Activated CD8-positive, alpha-beta memory T cell treated with anti-CD3 and anti-CD28 coated beads, Interleukin-2, amount 50 U/mL, for 4 hours (primary cell): ENCODE measurements at places on chromosomes 6 and 20.

GRCh38 chr20:56513161-56514150 is 11.1 kb upstream of the FAM209A start:
- DNase-seq, result no peak

DNA sequence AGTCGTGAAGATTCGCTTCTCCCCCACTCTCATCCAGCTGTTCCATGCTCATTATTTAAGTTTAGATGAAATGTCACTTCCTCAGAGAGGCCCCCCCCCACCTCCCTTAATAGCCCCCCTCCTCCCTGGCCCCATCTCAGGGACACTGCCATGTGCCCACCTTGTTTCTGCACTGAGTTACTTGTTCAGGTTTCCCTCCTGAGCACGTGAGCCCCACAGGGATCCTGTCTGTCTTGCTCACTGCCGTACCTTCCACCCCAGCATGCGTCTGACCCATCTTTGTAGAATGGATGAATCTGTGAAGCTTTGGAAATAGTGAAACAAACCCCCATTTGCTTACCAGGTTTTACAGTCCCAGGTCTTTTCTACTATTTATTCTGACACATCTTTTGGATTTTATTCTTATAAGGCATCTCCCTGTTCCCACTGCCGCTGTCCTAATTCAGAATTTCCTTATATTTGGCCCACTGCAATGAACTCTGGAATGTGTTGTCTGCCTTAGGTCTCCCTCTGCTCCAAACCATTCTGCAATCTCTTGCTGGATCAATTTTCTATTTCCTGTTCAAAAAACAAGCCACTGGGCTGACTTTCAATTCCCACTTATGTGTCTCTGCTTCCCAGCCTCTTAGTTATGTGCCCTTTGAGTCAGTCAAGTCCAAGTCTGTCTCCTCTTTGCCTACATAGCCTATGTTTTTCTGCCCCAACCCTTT is 136.5 kb upstream of the ECI2 start:
- no peak for DNase-seq

GRCh38 chr20:24780674-24781417 is 168.2 kb upstream of the CST7 start:
- DNase-seq, result no peak

DNA sequence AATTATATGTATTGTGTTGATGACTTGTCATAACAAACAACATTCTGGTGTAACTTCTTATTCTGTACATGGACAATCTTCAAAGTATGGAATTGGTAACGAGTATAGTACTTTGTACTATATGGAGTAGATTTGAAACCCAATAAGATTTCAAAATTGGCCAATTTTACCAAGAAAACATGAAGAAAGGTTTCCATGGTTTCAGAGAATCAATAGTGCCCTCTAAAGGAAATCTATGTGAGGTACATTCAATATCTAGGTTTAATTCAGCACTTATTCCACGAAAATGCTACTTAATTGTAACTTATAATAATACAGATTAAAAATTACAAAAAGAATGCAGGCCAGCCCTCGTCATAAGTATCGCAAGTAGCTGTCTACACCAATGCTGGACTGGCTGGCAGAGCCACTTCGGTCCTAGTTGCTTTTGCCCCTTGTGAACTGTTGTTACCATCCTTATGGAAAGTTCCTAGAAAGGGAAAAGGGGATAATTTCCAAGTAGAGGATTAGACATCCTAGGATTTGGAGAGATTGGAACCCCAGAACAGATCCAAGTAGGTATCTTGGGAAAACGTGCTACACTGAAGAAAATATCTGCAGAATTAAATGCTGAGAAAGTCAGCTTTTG is 70.9 kb downstream of the LCA5 start:
- no peak for DNase-seq

DNA sequence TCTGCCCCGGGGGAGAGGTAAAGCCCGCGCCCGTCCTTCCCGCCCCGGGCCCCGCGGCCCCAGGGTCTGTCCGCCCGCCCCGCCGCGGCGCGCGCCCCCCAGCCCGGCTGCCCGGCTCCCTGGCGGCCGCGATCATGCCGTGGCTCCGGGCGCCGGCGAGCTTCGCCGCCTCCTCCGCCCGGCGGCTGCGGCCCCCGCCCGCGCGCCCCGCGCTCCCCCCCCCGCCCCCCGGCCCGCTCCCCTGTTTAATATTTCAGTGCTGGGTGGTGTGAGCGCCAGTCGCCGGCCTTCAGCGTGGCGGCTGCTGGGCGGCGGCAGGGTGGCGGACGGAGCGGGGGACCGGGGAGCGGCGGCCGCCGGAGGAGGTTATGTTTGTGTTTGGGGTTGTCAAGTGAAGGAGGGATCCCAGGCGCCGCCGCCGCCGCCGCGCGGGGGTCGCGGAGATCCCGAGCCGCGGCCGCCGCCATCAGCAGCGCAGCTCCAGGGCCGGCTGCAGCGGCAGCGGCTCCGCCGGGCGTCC is at the start of gene HIVEP1:
HIVEP1 (plus strand) TSS at position 275 of the 520 bp plus-strand sequence. CDS start 3,317 bp downstream, outside the sequence.
- DNase-seq, result no peak

DNA sequence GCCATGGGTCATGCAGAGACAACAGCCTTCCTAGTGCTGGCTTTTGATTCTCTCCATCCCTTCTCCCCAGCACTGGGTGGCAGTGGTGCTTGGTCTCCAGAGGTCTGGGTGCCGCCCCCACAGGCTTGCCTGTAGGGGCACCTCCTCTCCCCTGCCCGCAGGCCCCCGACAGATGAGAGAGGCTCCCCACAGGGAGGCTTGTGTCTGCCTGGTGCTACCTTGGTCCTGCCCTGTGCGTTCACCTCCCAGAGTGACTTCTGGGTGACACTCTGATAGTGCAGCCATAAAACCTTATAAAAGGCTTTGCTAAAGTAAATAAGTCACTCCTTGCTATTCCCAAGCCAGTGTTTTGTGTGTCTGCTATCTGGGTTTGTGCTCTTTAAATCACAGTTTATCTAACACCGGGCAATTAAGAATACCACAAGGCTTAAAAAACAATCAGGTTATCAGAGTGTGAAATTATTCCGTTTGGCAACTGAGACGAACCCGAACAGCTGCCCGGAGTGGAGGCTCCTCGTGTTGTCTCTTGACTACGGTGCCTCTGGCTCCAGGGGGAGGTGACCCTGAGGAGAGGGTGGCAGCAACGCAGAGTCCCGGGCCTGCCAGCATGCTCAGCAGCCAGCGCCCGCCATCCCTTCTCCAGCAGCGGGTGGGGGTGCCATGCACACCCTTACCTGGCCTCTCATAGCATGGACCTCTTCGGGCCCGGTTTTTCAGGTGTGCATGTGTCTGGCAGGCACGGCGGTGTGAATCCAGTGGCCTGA is 5.4 kb upstream of the C20orf204 start:
- DNase-seq, result no peak

- DNase-seq, result no peak
Measured at GRCh38 chr6:39980839-39981580, 46.7 kb upstream of the MOCS1 start.

GRCh38 chr6:122869437-122870024 is 80.5 kb downstream of the SMPDL3A start:
- DNase-seq, result no peak

- no peak for DNase-seq
Measured at GRCh38 chr20:44993343-44993742, 27.0 kb downstream of the STK4 start.

DNA sequence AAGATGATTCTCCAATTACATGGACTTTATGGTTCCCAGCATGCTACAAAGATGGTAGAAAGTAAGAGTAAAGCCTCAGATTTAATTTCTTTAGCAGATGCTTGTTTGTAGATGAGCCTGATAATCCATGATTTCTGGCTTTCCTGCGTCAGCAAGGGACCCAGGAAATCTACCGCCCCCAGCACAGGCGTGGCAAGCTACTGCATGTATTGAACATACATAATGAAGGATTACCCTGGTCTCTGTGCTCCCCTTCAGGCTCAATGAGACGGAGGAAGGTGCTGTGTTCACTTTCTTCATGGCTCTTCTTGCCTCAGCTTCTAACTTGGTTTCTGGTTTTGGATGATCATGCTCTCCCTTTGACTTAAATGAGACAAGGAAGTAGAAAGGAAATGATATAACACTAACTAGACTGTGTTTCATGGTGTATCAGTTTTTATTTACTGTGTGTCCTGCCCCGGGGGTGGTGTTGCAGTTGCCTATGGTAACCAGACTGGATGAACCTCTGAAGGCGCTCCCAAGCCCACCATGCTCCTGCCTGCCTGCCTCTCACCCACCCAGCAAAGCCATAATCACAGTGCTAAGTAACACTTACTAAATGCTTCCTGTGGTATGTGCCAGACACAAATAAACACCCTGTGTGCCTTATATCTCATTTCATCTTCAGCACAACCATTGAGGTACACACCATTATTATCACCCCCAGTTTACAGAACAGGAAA is 17.9 kb downstream of the GCM1 start:
- DNase-seq, result no peak

DNA sequence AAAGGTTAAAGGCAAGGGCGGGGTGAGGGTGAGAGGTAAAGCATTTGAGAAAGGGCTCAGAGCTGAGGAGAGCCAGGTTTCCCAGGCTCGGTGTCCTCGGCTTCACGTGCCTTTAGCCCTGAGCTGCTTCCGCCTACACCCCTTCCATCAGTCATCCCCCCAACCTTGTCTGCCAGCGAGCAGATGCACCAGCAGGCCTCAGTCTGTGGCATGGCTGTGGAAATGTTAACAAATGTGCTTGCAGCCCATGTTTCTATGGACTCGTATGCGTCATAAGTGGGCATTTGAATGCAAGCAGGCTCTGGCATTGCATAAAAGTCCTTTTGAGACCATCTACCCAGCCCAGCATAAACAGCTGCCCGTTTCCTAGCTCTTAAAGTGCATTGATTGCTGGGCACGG is 88.8 kb downstream of the SYNJ2 start:
- DNase-seq, result no peak

- no peak for DNase-seq
Measured at GRCh38 chr6:144360401-144360800, 75.3 kb downstream of the UTRN start.

DNA sequence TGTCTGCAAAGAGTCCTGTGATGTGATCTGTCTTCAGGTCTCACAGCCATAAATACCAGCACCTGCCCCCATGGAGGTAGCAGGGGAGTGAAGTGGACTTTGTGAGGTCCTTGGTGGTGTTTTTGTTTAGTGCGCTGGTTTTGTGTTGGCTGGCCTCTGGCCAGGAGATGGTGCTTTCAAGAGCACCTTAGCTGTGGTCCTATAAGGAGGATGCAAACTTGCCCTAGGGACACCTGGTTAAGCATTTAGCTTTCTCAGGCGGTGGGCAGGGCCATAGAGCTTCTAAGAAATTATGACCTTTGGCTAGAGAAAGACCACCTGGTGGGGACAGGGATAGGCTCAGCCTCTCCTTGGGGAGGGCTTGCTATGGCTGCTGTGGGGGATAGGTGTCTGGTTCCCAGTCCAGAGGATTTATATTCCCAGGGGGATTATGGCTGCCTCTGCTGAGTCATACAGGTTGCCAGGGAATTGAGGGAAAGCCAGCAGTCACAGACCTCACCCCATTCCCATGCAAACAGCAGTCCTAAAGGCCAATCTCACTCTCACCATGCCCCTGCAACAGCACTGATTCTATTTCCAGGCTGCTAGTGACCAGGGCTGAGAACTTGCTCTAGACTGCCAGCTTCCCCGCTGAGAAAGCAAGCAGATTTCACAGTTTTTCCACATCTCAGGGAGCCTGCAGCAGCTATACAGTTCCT is 259.3 kb downstream of the TFAP2B start:
- DNase-seq, result no peak

DNA sequence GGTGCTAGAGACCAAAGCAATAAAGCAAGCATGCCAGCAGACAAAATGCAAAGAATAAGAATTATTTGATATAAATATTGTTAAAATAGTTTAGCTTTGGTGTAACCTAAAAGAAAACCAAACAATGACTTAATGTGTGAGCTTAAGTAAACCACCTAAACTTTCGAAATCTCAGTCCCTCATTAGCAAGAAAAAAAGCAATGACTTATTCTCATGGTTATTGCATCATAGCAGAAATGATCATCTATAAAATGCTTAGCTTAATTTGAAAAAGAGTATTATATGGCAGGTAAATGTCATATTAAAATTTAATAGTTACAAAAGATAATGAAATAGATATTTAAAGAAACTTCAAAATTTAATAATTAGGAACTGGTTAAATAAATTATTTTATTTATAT is 1395.7 kb upstream of the EYS start:
- no peak for DNase-seq

DNA sequence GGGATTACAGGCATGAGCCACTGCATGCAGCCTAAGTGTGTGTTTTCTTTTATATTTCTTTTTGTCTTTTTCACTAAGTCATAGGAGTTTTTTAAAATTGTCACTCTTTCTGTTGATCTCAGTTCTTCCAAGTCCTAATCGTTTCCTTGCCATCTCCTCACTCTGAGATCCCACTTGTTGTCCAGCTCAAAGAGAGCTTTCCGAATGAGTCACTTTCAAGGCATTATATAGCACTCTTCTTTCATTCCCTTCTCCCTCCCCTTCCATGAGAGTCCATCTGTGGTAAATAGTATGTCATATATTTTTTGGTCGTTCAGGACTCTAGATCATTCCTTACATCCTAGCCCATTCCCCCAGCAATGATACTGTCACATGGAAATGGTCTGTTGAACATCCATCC is 4.3 kb downstream of the VAPB start:
- DNase-seq, result no peak

DNA sequence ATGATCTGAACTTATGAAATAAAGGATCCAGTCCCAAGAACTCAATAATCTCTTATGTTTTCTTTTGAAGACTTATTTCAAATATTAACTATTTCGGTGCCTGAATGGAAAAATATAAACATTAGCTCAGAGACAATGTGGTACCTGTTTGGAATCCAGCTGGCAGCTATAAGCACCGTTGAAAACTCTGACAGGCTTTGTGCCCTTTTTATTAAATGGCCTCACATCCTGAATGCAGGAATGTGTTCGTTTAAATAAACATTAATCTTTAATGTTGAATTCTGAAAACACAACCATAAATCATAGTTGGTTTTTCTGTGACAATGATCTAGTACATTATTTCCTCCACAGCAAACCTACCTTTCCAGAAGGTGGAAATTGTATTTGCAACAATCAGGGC is 4.4 kb upstream of the KIAA0319 start:
- no peak for DNase-seq

DNA sequence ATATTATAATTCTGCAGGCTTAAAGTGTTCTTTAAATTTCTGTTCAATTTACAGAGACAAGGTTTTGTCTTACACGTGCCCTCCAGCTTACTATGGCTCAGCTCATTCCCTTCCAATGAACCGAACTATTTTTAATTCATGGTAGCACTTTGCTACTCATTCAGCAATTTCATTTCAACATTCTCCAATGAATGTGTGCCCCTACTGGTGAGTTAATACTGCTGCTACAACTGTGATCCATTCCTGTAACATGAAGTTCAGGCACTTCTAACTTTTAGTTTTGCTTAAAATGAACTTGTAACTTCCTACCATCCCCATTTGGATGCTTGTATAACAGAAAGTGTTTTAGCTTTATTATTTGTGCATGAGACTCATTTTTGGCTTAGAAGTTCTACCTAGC is 99.7 kb downstream of the F13A1 start:
- no peak for DNase-seq

DNA sequence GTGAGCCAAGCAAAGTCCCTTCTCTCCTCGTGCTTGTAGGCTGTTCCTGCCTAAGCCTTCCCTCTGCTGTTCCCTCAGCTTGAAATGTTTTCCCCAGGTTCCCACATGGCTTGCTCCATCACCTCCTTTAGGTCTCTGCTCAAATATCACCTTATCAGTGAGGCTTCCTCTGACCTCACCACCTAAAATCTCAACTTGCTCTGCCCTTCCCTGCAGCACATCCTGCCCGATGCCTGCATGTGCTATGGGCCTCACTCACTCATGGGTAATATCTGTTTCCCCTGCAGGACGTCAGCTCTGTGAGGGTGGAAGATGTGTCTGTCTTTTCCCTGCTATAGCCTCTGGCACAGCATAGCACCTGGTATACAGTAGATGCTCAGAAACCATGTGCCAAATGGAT is 29.9 kb upstream of the FKBP1A start:
- no peak for DNase-seq
